ENCODE measurements at places on chromosomes 6 and 20.

DNA sequence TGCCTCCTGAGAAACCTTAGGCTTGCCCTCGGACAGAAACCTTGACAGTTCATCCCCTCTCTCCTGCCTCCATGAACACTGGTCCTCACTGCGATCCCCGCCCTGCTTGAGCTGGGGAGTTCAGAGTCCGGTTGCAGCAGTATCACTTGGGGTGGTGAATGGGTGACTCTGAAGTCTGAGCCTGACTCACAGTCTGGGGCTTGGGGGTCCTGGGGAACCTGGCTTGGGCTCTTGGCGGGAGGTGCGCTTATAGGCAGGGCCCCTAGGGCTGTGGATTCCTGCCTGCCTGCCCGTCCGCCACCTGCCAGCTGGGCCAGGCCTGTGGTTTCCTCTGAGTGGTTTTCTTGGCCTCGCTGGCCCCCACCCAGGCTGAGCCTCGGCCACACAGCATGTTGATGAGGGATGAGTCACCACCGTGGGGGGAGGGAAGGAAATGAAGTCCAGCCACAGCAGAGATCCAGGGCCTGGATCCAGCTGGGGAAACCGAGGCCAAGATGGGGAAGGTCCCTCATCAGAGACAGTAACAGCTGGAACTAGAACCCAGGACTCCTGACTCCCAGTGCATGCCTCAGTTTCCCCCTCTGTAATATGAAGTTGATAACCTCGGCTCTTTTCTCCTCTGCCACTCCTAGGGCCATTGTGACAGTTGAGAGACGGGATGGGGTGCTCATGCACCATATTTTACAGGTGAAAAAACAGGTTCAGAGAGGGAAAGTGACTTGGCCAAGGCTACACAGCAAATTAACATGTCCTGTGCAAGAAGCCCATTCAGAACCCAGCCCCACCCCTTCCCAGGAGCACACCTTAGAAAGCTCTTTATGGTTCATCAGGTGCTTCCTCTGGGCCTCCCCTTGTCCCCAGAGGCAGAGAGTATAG, 9.2 kb downstream of the FOXS1 start:
- no peak for DNase-seq

- DNase-seq = no peak
These were observed 341 bp upstream of the TTPAL start for GRCh38 chr20:44475372-44475693.

DNA sequence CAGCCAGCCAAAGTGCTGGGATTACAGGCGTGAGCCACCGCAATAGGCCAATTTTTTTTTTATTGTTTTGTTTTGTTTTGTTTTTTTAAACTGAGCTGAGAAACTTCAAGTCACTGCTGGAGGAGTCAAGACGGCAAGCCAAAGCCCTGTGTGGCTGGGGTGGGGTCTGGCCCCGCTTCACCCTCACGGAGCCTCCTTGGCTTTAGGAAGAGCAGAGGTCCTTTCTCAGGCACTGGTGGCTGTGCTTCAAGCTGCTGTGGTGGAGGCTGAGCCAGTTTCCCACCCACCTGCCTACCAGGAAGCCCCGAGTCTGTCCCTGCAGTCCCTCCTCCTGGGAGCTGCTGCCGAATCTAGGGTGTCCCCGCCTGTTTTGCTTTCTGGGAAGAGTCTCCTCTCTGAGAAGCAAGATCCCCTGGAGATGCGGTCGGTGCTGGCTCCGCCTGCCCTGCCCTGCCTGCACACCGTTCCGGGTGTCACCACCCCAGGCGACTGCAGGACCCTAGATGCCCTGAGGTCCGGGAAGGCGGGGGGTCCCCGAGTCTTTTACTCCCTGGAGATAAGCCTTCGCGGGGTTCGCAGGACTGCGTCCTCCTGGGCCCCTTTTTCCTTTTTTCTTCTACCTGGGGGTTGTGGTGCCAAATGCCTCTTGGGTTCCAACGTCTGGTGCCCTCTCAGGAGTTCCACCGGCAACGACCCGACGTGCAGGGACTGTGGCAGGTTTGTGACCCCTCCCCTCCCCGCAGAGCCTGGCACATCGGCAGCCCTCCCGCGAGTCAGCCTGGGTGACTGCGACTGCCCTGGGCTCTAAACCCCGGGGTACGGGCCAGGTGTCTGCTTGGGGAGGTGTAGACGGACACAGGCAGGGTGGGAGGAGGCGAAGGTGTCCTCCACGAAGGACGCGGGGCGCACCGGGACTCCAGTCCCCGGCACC, 100.7 kb downstream of the TAF4 start:
- no peak for DNase-seq

DNA sequence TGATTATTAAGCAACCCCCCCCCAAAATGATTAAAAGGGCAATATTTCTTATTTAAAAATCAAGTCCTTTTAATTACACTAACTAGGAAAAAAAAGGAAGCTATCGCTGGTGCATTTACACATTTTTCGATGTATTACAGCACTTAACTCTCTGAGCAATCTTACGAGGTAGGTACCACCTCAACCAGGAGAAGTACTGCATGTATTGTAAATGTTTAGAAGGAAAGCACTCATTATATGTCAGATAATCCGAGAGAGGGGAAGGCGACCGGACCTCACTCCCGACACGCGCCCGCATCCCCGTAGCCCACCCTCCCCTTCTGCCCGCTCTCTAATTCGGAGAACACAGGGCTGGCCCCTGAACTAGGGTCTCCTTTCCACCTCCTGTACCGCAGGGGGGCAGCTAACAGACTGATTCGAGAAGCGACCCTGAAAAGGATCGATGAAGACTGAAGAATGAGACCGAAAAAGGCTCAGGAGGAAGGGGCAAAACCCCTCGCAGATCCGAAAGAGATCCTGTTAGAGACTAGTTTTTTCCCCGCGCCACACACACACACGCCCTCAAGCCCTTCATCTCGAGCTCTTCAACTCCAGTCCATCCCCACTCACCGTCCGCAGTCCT, 337 bp downstream of the ESF1 start:
- DNase-seq = no peak

GRCh38 chr6:7234547-7234946, 78.5 kb downstream of the SSR1 start:
- no peak for DNase-seq

DNA sequence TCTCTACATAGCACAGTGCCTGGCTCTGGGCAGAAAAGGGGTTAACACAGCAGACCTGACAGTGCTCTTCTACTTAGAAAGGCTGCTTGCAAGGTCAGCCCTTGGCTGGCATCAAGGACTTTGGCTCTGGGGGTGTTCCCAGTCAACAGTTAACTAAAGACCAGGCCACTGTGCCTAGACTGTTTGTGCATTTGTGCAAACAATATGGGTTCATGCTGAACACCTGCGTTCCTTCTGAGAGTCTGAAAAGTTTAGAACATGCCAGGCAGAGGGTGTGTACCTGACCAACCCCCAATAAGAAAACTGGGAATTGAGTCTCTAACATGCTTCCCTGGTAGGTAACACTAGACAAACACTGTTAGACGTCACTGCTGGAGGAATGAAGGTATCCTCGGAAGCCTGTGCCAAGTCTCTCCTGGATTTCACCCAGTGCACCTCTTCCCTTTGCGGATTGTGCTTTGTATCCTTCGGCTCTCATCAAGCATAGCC, 110.7 kb downstream of the PDE10A start:
- DNase-seq = no peak

- no peak for DNase-seq
These were observed 283.9 kb downstream of the TBC1D7 start for GRCh38 chr6:13044390-13044789.

GRCh38 chr6:69796073-69796641, 653 bp downstream of the LMBRD1 start:
- DNase-seq = no peak

DNA sequence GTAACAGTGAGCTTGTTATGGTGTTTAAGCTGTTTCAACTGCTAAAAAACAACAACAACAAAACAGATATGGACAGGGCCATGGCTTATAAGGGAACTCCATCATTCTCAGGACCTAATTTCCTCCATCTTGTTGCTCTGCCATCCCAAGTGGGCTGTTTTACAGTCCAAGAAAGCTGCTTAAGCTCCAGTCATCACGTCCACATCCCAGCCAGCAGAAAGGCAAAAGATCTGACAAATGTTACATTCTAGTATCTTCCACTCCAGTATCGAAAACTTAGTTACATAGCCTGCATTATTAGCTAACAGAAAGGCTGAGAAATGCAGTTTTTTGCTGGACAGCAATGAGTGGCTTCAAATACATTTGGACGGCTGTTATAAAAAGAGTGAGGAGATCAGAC, 23.0 kb upstream of the TFAP2A start:
- no peak for DNase-seq

GRCh38 chr6:158452191-158452590, 107.7 kb upstream of the TMEM181 start:
- DNase-seq = no peak

GRCh38 chr6:166708460-166708859, 81.4 kb upstream of the RPS6KA2 start:
- DNase-seq = no peak

- DNase-seq = no peak
These were observed 126.8 kb upstream of the AGPAT4 start for GRCh38 chr6:161400671-161401070.

DNA sequence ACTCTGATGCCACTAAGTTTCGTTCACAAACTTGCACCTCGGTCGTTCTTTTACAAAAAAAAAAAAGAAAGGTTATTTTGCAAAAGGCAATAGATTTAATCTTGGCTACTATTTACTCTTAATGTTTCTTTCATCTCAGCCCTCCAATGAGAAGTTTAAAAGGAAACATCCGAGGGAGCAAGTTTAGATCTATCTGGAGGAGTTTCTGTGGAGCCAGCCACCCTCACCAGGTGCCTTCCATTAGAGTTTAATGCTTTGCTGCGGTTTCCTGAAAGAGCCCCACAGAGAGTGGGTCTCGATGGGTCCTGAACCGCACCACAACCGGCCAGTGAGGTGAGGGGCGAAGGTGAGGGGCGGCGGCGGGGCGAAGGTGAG, 632 bp downstream of the PRKN start:
- DNase-seq = no peak

GRCh38 chr6:112909781-112910180, 562.7 kb downstream of the RFPL4B start:
- DNase-seq = no peak

- no peak for DNase-seq
These were observed 11.6 kb downstream of the SOX4 start for GRCh38 chr6:21605166-21605565.

DNA sequence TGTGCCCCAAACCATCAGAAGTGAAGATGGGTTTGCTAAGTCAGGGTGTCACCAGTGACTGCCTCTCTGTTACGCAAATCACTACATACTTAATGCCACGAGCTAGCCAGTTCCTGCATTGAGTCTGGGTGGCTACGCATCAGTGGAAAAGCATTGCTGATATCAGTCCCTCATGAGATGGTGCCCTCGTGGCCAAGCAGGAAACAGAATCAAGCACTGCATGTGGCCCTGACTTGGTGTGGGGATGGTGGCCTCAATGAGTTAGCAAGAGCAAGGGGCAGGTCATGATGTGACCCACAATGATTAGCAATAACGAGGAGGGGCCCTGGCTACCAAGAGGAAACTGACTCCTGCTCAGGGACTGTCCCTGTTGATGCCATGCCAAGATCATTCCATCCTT, 51.6 kb upstream of the FNDC1 start:
- DNase-seq = no peak

DNA sequence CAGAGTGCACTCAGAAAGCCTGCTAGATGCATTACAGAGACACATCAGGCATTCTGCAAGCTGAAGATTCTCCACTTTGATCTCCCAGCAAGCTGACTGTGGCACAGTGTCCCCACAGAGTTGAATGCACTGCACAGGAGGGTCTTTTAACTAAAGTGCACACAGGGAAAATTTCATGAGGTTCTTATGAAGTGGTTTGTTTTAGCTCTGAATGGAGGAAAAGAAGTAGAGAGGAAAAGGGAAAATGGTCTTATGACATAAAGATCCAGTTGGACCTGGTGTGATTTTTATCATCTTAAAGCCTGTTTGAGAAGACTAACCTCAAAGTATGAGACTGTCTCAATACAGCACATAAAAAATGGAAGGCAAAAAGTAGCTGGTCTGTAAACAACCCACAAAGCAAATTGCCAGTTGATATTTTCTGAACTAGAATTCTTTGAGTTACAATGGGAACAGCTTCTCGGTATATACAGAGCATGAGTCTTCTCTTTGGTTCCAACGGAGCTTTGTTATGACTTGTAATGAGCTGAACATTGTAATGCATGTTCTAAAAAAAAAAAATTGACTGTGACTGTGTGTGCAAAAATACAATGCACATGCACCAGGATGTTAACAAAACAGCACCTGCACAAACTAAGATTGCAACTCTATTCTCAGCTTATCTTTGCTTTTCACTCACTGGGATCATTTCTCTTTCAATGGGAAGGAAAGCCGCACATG, 383.0 kb upstream of the ID4 start:
- no peak for DNase-seq

- no peak for DNase-seq
These were observed 562 bp downstream of the TRIM39 start for GRCh38 chr6:30327232-30327746.

- no peak for DNase-seq
These were observed 24.7 kb upstream of the TTPAL start for GRCh38 chr20:44450903-44451450.

GRCh38 chr6:27767851-27768250, 144.3 kb downstream of the OR2B2 start:
- DNase-seq = no peak

GRCh38 chr6:93242049-93242448, 177.3 kb downstream of the EPHA7 start:
- no peak for DNase-seq

- no peak for DNase-seq
These were observed 5.3 kb downstream of the NRN1 start for GRCh38 chr6:6001443-6001842.

- no peak for DNase-seq
These were observed 72.4 kb downstream of the BACH2 start for GRCh38 chr6:90224196-90224595.

GRCh38 chr6:129189266-129189665, 306.3 kb downstream of the LAMA2 start:
- no peak for DNase-seq
